T-helper 17 cell (primary cell): ENCODE measurements at places on chromosomes 4 and X.

GRCh38 chrX:138683600-138683999 is 27.9 kb downstream of the FGF13 start:
- DNase-seq = no peak

GRCh38 chr4:141845901-141846300 is 209.5 kb downstream of the IL15 start:
- no peak for DNase-seq

DNA sequence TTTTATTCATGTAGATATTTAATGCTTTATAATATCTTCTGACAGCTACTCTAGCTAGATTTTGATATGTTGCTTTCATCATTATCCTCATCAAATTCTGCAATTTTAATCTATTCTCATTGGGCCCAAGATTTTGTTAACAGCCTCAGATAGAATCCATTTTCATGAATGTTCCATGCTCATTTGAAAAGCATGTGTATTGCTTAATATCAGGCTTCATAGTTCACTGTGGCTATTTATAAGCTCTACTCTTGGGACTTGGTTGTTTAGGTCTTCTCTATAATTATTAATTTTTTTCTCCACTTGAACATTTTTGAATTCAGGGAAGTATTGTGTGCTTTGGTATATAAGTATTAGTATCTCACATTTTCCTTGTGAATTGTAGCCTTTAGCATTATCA is 41.8 kb downstream of the RAB40A start:
- no peak for DNase-seq

DNA sequence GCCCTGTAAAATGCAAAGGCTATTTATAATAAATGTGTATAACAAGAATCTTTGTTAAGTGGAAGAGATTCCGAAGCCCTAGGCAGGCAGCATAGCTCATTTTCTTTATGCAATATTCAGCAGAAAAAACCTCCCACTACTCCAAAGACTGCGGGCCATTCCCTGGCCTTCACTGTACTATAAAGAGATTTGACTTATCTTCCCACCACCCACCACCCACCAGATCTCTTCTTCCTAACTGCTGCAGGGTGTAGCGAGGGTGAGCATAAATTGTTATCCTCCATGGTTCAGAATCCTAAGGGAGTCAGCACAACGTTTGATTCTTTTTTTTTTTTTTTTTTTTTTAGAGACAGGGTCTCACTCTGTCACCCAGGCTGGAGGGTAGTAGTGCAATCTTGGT is 114.8 kb downstream of the NSUN7 start:
- no peak for DNase-seq

DNA sequence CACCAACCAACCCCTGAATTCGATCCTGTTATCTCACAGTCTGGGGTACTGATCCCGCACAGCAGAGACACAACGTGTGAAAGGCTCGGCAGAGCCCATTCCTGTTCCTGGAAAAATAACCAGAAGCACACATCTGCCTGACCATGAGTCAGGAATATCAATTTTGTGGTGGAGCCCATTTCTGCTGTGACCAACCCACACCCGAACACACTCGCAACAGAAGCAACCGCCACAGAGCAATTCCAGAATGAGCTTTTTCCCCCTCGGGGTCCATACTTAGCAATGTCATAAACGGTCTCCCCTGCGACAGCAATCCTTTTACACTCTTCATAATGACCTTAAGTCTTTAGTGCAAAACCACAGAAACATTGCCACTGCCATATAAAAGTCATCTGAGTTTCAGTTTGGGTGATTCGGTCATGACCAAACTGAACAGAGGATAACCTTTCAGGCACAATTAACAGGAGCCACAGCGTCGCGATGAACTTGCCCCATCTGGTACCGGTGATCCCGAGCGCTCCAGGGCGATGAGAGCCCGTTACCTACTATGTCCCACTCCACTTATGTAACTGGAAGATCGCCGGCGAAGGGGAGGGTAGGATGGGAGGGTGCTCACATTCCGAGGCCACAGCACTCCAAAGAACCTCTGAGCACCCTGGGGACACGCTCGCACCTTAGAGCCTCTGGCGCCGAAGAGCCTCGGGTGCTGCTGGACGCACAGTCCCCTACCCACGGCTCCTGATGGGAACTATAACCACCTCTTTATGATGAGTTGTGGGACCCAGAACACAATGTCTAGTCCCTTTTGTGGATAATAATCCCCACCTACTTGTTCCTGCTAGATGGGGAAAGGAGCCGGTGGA is 1.1 kb downstream of the MECP2 start:
- no peak for DNase-seq

DNA sequence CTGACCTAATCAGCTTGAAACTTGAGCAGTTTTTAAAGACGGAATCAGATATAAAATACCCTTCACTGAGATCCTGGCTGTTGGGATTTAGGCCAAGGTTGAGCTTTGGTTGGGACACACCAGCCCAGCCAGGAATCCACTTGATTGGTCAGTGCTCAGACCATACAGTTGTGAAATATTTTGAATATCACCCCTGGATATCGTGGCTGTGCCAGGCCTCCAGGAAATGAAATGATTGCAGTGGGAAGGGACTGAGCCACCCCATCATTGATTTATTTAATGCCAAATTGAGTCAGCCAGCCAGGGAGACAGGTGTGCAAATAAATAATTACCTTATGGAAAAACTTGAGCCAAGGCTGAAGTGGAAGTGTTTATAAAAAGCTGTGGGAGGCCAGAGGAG is 128.4 kb upstream of the SCML1 start:
- DNase-seq = no peak

GRCh38 chr4:152735396-152735859 is 44.1 kb downstream of the TIGD4 start:
- no peak for DNase-seq
